NK-92 treated with Interleukin-12 subunit alpha and Interleukin-12 subunit beta, amount 100 ng/mL, for 24 hours (cell line): ENCODE measurements at places on chromosomes 11 and 22.

DNA sequence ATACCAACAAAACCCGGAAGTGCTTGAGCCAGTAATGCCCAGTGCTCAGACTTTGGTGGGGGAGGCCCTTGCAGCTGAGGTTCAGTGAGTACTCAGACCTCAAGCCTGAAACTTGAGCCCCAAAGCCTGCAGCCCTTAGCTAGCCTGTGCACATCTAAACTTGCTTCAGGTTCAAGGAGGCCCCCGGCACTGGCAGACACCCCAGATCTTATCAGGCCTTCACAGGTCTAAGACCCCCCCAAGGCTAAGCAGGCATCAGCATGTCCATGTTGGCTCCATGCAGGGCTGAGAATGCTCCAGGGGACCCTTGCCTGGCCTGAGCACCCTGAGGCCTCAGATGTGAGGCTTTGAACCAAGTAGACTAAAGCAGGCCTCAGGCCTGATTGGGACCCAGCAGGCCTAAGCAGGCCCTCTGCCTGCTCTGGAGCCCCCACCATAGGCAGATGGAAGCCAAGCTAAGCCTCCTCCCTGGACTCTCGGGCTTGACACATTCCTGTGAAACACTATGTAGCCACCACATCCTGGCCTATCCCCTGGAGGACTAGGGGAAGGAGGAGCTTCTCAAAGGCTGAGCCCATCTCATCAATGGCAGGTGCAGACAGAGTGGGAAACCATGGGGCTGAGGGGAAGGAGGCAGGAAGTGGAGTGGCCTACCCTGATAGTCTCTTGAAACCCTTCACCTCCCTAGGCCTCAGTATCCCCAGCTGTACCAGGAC is 1.2 kb upstream of the CASTOR1 start:
- DNase-seq = no peak

DNA sequence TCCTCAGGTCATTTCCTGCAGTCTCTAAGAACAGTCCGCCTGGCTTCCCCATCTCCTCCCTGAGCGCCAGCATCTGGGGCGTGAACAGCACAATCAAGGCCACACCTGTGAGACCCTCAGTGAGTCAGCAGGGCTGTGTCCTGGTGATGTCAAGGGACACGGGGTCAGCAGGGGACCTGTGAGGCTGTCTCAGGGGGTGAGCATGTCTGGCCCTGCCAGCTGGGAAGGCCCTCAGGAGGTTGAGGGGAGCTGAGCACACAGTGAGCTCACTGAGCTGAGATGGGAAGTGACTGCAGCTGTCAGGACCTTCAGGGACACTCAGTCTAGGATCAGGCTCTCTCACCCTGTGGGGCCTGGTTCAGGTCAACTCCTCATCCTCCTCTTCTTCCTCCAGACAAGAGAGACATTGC is 46.6 kb upstream of the VPREB1 start:
- DNase-seq = no peak

DNA sequence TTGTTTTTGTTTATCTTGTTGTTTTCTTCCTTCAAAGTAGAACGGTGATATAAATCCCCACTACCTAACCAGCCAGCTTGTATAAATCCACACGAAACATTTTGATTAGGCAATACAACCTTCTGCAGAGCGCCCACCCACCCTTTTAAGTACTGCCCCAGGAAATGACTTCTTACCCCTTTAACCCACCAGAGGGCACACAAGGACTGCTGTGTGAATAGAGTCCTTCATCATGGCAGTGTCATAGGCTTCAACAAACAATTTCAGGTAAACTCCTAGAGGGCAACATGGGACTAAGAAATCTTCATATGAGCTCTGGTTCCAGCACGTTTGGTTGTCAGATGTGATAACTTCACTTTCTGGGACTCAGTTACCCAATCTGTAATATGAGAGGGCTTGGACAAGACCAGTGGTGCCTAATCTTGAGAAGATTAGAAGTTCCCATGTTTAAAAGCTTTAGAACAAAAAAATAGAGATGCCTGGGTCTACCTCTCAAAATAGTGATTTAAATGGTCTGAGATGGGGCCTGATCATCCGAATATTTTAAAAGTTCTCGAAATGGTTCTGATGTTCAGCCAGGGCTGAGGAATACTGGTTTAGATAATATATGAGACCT is 56.1 kb downstream of the PIWIL4 start:
- no peak for DNase-seq

- no peak for DNase-seq
Observed at GRCh38 chr11:14942745-14943144, 29.4 kb downstream of the CALCA start.

- DNase-seq = no peak
Observed at GRCh38 chr11:44229098-44229497, 80.8 kb downstream of the ALX4 start.

DNA sequence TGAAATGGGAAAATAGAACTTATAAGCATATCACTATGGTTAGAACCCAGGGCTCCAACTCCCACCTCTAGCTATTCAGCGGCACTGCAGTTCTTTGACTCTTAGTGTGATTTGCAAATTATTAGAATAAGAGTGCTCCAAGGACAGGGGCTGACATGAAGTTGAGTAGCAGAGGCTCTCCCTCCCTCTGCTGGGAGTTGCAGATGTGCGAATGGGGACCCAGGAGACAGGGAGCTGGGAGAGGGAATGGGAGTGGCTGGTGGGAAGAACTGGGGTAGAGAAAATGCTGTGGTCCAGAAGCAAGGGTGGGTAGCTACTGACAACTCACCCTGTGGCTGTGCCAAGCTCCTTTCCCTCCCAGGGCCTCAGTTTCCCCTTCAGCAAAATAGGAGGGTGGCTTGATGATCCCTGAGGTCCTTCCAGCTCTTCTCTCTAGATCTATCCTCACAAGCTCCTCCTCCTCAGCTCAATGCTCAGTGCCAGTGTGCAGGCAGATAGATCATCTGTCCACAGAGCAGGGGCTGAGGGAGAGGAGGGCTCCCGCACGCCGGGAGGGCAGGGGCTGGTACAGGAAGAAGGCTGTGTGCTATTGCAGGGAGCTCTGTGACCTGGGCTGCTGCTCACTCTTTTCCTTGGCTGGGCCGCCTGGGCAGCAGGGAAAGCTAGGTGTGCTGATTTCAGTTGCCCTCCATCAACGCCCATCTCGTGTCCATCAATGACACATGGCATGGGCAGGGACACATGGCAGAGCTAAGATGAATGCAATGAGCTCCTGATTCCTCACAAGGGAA is 99.0 kb downstream of the NECTIN1 start:
- no peak for DNase-seq

- DNase-seq = no peak
Observed at GRCh38 chr11:1480191-1480554, 6.4 kb downstream of the MOB2 start.

GRCh38 chr11:28384418-28384817 is 276.2 kb downstream of the METTL15 start:
- no peak for DNase-seq

- no peak for DNase-seq
Observed at GRCh38 chr11:110318638-110319404, 22.4 kb upstream of the RDX start.

GRCh38 chr11:76069001-76069400 is 137.3 kb downstream of the WNT11 start:
- no peak for DNase-seq

- no peak for DNase-seq
Observed at GRCh38 chr11:97325693-97326092, 935.9 kb downstream of the JRKL start.

DNA sequence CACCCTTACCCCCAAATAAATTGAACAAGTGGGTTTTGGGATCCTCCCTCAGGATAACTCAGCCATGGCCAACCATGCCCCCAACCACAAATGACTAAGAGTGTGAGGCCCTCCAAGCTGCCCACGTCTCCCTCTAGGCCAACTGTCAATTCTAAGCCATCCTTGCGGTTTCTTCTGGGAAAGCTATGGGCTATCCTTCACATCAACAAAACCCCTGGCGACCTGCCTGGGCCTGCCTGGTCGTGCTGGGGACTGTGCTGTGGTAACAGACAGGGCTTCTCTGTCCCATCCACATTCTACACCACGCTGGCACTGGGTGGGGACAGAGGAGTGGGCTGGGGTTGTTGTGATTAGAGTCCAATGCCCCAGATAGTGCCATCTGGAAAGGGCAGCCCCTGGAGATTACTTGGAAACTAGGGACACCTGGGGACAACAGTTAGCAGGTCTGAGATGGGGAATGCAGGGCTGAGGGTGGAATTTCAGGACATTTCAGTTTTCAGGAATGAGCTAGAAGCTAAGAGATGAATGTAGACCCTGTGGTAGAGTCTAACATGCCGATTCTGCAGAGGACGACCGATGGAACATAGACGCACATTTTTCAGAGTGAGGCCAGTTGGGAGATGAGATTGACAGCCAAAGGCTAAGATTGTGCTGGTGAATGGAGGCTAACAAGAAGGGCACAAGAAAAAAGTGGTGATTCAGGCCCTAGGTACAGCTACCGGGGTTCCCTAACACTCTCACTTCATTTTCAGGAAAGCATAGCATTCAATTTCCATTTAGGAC is 131.9 kb downstream of the RASSF10 start:
- no peak for DNase-seq

DNA sequence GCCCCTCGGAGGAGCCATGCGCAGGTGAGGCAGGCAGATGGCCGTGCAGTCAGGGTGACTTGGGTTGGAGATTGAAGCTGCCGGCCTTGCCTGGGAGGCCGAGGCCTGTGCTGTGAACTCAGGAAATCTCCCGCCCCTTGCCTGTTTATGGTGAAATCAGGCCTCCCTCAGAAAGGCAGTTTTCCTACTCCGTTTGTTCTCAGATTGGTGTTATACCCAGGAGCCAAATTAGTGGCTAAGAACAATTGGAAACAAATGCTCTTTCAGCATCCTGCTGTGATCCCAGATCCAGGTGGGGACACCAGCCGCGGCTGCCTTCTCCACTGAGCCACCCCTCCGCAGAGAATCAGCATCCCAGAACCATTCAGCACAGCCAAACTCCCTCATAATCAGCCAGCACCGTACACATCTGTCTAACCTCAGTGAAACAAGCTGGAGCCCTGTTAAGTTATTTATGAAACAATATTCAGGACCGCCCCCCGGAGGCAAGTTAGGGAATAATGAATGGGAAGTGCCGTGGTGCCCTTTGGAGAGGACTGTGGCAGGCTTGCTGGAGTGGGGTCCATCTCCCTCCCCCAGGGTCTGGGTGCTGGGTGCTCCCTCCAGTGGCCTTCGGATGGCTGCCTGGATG is 60.0 kb downstream of the PKNOX2 start:
- no peak for DNase-seq

DNA sequence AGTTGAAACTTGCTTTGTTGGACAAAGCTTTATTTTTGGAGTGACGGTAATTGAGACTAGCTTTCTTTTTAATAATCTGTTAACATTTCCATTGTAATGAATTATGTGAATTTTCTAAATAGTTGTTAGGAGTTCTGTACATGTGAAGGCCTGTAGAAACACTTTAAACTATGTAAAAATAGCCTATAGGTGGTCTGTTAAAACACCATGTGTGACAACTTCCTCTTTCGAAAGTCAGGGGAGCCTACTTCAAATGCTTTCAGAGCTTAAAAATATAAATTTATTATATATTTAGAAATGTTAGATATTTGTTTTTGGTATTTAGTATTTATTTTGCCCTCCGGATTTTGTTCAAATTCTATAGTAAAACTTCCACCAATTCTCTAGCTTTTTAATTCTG is 28.7 kb downstream of the DDIAS start:
- no peak for DNase-seq

DNA sequence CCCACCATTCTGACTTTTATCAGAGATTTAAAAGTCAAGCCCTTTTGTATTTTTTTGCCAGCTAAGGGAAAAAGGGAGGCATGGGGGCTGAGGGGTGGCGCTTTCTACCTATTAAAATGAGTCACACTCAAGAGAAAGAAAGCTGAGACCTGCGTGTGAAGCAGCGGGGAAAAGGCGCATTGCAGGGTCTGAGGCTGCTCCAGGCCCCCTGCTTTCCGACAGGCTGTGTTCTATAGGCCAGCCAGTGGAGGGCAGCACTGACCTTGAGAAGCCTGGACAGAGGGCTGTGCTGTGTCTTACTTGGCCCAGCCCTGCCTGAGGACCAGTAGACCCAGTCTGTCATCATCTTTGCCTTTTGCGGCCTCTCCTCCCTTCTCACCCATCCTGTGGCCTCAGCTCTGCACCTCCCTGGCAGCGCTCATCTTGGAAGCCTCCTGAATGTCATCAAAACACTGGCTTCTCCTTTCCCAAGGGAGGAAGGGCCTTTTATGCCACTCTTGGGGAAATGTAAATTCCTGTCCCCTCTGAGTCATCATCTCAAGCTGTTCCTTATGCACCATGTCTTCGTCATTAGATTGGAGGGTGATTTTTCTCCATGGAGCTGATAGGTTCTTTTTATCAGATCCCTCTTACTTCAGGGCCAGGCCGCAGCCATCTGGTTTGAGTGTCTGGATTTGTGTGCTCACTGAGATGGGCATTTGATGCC is 12.6 kb upstream of the MAPK8IP1 start:
- DNase-seq = no peak

GRCh38 chr11:95459291-95460042 is 228.5 kb upstream of the SESN3 start:
- DNase-seq = no peak

DNA sequence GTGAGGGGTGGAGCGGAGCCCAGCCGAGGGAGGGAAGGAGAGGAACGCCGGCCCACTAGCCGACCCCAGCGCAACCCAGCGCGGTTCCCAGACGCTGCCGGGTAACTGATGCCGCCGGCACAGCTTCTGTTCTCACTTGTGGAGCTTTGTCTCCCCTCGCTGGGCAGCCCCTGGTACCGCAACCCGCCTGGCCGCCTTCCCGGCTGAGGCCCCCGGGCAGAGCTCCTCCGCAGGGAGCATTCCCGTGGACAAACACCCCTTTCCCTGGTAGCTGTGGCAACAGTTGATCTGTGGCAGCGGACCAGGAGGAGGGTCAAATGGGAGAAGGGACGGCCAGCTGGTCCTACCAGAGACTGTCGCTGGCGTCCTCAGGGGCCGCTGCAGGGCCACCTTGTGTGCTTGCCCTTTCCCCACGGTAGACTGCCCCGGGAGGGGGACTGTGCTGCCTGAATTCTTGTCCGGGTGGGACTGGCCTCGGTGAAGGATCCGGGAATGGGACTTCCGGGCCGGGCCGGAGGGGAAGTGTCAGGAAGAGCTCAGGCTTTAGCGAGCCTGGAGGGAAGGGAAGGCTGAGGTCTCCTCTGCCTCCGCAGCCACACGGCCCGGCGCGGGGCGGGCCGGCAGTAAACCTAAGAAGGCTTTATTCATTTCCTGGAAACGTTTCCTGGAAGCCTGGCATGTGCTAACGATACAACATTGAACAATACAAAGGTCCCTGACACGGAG is 468.0 kb downstream of the OPCML start:
- no peak for DNase-seq

GRCh38 chr11:76773921-76774361 is 9.2 kb upstream of the TSKU start:
- DNase-seq = no peak

GRCh38 chr22:45223304-45224117 is 17.2 kb downstream of the KIAA0930 start:
- DNase-seq = no peak
